Central memory CD4-positive, alpha-beta T cell (primary cell): ENCODE measurements at places on chromosomes 3 and 15.

DNA sequence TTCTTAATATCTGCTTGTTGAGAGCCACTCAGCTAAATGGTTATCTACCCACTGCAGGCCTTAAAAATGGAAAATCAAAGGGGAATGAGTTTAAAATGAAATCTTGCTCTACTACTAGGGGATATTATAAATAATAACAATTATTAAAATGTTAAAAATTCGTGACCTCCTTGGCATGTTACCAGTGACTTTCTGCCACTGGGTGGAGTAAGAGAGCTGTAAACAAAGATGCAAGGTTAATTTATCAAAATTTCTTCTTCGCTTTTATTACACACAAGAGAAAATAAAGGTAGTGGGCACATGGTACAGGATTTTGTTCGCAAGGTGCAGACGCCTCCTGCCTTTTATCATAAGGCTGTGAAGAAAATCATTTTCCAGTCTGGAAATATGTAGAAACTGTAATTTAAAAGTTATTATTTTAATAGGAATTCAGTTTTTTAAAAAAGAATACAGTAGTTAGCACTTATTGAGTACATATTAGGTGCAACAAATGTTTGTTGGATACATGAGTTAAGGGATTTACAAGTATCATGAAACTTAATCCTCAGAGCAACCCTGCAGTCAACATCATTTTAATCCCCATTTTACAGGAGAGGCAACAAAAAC lies 272.6 kb downstream of the SUCLG2 start:
- DNase-seq = no peak

- no peak for DNase-seq
Observed at GRCh38 chr15:81184188-81184587, 12.5 kb upstream of the IL16 start.

GRCh38 chr3:69906351-69906966 lies 93.1 kb upstream of the SAMMSON start:
- no peak for DNase-seq

- no peak for DNase-seq
Observed at GRCh38 chr15:70324001-70324974, 226.6 kb upstream of the TLE3 start.

- no peak for DNase-seq
Observed at GRCh38 chr15:80179935-80180334, 27.1 kb downstream of the FAH start.

DNA sequence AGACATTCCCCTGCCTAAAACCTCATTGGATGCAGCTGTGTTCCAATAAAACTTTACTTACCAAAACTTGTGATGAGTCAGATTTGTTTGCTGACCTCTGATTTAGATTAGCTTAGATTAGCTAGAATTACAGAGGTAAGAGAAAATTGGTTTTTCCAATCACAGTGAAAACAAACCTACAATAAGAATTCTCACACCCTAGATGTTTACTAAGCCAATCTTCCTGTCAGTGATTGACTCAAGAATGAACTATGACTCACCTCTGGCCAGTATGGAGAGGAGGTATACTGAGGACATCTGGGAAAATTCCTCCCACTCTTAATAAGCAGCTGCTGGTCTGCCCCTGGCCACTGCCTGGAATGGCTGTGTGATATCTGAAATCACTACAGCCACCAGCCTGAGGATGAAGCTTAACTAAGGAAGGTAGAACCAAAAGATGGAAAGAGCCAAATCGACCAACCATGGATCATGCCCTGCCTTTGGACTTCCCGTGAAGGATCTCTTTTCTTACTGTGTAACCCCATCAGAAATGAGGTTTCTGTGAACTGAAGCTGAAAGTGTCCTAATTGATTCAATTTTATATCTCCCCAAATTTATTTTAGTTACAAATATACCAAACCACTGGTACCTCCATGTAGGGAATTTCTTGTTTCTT lies 19.0 kb upstream of the GHSR start:
- no peak for DNase-seq

DNA sequence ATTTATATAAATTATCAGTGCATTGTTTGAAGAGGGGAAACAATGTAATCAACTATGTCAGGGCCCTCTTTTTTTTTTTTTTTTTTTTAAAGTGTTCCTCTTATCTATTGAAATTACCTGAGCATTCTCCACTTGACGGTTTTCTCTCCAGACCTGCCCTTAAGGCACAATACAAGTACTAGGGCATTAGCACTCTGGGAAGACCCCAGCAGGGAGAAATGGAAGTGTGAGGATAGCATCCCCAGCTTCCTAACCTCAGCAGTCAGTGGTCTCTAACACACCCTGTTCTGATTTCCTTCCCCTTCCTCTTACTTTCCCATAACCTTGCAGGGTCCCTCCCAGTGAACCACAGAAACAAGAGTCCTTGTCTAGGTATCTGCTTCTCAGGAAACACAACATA lies 458.3 kb upstream of the ARL6 start:
- no peak for DNase-seq

DNA sequence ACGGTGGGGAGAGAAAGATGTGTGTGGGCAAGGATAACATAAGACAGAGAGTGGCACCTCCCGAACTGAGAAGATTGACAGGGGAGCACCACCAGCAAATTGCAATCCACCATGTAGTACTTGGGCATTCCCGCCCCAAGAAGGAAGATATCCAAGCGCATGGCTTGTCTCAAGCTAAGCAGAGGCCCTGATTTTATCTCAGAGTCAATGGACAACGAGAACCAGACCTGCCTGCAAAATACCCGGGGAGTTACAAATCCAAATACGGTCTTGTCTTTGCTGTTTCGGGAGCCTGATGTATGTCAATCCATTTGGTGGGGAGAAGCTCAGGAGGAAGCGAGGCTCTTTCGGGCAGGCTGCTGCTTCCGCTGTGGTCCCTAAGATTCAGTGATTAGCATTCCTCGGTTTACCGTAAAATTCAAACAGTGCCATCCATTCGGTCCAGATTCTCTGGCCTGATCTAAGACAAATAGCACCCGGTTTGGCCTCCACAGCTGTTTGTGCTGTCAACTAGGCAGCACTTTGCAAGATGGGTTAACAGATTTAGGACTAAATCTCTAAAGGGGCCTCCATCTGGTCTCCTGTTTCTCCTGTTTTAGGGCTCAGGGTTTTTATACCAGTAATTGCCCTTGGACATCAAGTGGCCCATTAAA lies 97.7 kb upstream of the WNT5A start:
- DNase-seq = no peak

DNA sequence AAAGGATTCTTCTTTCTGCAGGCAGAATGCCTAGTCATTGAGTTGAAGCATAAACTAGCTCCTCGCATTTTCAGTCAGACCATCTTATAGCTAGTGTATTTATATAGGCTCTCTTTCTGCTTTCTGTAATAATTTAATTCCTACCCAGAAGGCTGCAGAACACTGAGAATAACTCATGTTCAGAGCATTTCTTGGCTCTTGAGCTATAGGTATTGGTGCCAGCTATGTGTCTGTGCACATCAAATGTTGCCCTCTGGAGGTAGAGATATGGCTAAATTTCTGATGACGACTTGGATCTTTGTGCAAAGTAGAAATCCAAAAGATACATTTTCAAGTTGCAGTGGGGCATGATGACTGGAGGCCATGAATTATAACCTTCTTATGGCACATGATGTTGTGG lies 336.2 kb upstream of the TPM1 start:
- DNase-seq = no peak

- DNase-seq = no peak
Observed at GRCh38 chr15:81752974-81753373, 292.8 kb downstream of the MEX3B start.

DNA sequence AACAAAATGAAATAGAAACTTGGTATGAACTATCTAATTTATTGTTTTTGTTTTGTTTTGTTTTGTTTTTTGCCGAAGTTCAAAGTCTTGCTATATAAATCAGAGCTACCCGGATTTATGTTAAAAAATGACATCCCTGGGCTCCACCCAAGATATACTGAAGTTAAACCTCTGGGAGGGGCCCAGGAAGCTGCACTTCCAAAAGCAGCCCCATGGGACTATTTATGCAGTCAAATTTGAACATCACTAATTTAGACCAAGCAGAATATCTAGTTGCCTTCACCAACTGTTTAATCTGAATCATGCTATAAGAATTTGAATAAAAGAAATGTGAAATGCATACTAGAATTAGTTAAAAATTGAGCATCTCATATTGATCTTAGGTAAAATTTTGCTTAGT lies 32.2 kb downstream of the PEX5L start:
- no peak for DNase-seq

DNA sequence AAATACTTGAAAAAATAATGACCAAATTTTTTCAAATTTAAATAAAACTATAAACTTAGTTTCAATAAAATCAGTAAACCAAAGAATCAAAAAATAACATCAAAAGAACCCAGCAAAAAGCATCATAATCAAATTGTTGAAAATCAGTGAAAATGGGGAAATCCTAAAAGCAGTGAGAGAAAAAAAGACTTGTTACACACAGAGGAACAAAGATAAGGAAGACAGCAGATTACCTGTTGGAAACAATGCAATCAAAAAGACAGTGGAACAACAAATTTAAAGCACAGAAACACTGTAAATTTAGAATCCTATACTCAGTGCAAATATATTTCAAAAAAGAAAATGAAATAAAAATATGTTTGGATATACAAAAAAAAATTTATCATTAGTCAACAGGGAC lies 156.2 kb upstream of the LMCD1 start:
- no peak for DNase-seq
